ENCODE measurements at places on chromosomes 3 and 15.

DNA sequence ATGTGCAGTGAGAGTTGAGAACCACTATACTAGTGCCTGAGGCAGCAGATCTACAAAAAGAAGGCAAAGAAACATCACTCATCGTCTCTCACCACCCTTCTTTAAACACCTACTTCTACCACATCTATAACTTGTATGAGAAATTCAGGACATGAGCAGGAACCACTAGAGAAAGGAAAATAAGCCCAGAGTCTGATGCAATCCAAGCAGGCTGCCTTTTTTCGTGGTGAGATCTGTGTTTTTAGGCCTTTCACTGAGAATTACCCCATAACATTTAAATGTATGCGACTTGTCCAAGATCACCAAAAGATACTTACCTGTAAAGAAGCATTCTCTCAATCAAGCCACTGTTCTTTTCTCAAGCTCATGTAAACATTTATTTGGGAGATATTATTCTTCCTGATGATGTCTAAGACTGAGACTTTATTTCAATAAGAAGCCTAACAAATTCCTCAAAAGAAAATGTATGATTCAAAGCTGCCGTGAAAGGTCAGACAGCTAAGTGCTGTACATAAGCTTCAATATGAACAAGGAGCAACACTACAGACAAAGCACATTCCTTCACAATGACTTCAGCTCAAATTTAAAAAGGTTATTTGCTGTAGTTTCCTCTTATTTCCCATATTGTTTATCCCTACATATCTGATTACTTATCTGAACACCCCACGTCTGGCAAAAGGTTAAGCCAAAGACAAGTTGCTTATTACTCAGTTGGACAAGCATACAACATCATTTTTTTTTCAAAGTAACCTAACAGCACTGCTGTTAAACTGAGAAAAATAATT is 16.5 kb downstream of the SPICE1 start:
- DNase-seq, result peak; percentile 55

GRCh38 chr3:174495928-174496327 is 363.2 kb upstream of the NAALADL2 start:
- no peak for DNase-seq

DNA sequence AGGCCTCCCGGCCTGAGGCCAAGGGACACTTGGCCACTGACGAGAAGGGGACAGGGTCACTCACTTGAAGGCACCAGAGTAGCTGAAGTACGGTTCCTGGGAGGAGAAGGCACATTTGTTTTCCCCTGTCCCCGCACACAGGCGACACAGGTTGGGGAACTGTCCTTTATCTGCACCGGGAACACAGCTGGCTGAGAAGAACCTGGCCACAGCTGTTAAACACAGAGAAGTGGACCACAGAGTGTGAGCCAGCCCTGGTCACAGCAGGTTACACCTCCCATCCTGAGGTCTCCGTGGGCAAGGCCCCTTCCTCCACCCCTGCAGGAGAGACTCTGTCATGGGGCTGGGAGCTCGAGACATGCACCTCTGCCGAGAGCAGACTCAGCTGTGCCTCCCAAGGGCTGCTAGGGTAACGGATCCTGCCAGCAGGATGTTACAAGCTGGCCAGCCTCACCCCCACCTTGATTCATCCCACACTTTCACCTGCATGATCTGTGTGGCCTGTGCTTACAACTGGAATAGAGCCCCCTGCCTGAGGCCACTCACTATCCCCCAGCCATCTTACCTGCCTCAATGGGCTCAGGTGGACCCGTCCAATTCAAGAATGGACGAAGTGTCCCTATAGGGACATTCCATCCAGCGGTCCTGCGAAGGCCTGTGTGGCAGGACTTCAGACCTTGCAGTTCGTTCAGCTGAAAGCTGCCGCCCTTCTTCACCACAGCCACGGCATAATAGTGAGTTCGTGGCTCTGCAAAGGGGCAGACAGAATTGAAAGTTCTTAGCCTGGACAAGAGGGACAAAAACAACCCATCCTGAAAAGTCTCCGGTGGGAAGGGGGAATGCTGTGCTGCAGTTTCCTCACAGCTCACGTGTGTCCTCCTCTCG is 9.2 kb downstream of the LTF start:
- no peak for DNase-seq

DNA sequence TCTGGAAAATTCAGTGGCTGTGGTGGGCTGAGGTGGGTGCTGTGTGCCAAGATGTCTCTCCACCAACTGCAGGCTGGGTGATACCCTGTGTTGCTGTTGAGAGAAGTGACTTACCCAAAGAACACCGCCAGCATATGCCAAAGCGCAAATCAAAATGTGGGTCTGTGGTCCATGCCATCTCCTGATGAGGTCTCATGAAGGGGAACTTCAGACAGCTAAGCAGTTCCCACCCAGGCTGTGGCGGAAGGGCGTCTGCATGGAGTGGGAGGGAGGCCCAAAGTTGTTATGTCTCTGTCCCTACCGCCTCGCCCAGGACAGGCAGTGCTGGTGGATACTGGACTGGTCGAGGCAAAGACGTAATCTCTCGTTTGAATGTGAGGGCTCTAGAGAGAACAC is 70.9 kb upstream of the PLXNA1 start:
- DNase-seq, result no peak

GRCh38 chr3:118578559-118578958 is 456.1 kb downstream of the IGSF11 start:
- no peak for DNase-seq

GRCh38 chr3:171900446-171900845 is 57.3 kb downstream of the TMEM212 start:
- no peak for DNase-seq

DNA sequence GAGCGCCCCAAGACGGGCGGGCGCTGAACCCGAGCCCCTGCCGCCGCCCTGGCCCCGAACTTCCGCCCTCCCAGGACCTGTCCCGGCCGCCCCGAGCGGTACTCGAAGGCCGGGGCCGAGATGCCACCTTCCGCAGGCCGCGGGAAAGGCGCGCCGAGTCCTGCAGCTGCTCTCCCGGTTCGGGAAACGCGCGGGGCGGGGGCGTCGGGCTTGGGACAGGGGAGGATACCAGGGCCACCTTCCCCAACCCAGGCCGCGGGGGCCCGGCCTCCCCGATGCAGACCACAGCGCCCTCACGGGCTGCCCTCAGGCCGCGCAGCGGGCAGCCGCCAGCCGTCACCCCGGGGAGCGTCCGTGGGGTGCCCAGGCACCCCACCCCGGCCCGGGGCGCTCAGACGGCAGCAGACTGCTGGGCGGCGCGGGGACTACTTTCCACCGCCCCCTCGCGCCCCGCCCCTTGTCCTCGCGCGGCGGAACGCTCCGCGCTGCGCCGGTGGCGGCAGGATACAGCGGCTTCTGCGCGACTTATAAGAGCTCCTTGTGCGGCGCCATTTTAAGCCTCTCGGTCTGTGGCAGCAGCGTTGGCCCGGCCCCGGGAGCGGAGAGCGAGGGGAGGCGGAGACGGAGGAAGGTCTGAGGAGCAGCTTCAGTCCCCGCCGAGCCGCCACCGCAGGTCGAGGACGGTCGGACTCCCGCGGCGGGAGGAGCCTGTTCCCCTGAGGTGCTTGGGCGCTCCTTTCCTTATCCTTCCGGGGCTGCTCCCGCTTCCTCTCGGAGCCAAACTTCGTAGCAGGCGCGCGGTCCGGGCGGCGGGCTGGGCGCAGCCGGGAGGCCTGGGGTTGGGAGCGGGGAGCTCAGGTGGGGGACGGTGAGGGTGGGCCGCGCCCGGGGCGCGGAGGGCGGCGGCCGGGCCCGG is at the start of gene CTNNB1:
CTNNB1 (plus strand) TSS at position 556 of the 916 bp plus-strand sequence. CDS start 24,564 bp downstream, outside the sequence.
- DNase-seq, result peak; percentile 94

DNA sequence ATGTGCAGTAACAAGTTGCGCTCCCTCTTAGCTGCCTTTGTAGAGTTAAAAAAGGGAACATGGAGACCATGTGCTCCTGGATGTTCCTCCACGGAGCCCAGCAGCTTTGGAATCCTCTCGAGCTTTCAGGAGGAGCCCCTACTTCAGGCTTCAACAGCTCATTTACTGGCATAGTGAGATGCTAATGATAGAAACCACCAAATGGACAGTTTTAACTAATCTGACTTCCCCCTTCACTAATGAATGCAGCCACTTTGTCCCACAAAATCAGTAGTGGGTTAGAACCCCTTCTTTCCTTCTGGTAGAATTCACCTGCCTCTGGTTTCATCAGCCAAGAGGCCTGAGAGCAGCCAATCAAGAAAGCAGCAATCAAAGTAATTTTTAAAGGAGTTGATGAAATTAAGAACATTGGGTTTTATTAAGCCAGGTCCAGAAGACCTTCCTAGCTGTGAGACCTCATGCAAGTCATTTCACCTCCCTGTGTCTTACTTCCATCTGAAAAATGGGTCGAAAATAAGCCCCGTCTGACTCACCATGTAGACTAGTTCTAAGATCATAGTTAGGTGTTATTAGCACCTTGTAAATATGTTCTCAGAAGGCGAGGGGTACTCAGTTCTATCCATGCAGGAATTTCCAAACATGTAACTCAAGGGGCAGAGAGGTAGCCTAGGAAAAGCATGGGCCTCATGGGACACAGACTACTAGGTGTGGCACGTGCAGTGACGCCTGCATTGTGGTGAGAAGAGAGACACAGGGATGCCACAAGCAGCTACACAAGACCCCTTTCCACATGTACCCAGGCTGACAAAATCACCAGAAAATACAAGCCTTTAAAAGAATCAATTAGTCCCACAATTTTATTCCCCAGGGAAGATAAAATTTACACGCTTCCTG is 179.7 kb upstream of the LPP start:
- no peak for DNase-seq

DNA sequence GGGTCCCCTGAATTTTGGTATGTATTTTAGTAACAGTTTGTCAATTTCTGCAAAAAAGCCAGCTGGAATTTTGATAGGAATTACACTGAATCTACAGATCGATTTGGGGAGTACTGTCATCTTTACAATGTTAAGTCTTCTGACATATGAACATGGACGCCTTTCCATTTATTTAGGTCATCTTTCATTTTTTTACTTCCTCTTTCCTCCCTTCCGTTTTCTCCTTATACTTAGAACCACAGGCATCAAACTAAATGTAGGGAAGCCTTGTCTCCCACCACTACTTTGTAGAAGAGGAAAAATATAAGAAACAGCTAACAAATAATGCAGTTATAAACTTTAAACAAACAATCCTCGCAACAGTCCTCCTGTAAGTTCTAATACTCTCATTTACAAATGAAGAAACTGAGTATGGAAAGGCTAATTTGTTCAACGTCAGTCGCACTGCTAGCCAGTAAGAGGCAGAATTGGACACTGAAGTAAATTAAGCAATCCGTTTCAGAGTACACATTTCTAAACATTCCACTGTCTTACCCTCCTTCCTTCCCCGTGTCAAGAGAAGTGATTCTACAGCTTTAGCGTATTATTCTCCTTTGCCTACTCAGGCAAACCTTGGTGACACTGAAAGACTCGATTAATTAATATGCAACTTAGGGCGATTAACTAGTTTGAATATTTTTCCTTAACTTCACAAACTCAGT is 25.6 kb downstream of the RHOA start:
- DNase-seq, result no peak

DNA sequence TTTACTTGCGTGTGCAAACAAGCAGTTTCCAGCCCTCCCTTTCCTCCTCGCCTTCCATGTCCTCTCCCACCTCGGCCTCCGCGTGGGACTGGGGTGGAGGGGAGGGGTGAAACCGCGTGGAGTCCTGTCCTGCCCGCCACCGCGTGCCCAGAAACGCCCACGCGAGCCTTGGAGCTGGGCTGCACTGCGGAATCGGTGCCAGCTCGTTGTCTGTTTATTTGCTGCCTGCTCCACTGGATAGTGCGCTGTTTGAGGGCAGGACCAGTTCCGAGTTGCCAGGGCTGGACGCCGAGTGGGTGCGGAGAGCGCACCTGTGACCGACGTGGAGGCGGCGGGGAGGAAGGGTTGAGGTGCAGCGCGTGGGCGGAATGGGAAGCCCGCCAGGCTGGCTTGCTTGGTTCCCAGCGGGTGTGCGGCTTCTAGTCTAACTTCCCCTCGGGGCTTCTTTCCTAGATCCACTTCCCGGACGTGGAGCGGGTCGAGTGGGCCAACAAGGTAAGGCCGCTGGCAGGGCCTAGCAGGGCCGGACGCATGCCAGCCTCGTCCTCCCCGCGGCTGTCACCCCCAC is 17.3 kb downstream of the ESYT3 start:
- DNase-seq, result no peak
